Stimulated activated naive CD8-positive, alpha-beta T cell treated with anti-CD3 and anti-CD28 coated beads, Interleukin-15, amount 100 ng/mL, for 72 hours (primary cell): ENCODE measurements at places on chromosomes 12 and 14.

GRCh38 chr14:96729889-96730288 lies 67.3 kb upstream of the VRK1 start:
- DNase-seq = no peak

DNA sequence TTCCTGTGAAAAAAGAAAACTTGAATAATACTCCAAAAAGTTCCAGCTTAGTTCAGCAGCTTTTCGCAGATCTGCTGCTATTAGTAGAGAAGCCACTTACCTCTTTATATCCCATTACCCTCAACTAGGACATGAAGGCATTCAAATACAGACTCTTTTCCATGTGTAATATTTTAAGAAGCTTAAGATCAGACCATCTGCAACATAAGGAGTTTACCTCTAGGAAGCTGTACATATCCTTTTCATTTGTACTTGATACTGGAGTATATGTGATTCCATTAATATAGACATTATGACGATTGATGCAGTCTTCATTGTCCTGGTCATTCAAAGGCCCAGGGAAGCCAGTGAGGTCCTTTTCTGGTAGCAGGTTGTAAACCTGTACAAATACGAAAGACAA lies 20.4 kb downstream of the A2M start:
- DNase-seq = no peak

GRCh38 chr12:106118-106591 lies 39.6 kb downstream of the IQSEC3 start:
- DNase-seq = no peak

GRCh38 chr14:54226558-54226957 lies 170.2 kb upstream of the CDKN3 start:
- DNase-seq = no peak

GRCh38 chr12:46439793-46440511 lies 67.4 kb upstream of the SLC38A2 start:
- DNase-seq = no peak

- DNase-seq = no peak
Measured at GRCh38 chr14:34038358-34039057, 87.6 kb upstream of the EGLN3 start.
